Skeletal muscle tissue (tissue), 5 donors: ENCODE measurements at places on chromosomes 7 and 10. TPM values are rescaled to one million over a fixed set of nuclear protein-coding genes. Genes with fewer than 3 reads are reported as not detected.

Gene VIPR2
- 6.3 TPM for total RNA-seq

Gene LRIT1
- not detected for total RNA-seq

Gene AHCYL2
- 12.0 TPM for total RNA-seq

Gene ATXN7L1
- 6.3 TPM for total RNA-seq

Gene ADAM22
- 9.9 TPM for total RNA-seq

Gene RNF32
- total RNA-seq: 0.52 TPM

Gene TMEM140
- total RNA-seq: 1.6 TPM

Gene SFTPA1
- not detected for total RNA-seq

Gene PDZD7
- total RNA-seq: 1.0 TPM

Gene ADIRF
- total RNA-seq: 11.5 TPM

Gene PLAU
- 21.4 TPM for total RNA-seq

Gene PODXL
- 18.8 TPM for total RNA-seq

Gene FOXI2
- not detected for total RNA-seq

Gene NMT2
- total RNA-seq: 14.6 TPM

Gene MSS51
- 22.4 TPM for total RNA-seq

Gene AMZ1
- under 0.01 TPM for total RNA-seq

Gene VENTX
- not detected for total RNA-seq

Gene C10orf71
- 4.7 TPM for total RNA-seq

Gene TMEM184A
- not detected for total RNA-seq

Gene MYH16
- total RNA-seq: not detected

Gene SORBS1
- total RNA-seq: 66.8 TPM

Gene C10orf105
- total RNA-seq: not detected

Gene PVRIG
- not detected for total RNA-seq

Gene HABP2
- total RNA-seq: under 0.01 TPM

Gene TAF3
- 2.1 TPM for total RNA-seq

Gene DPY19L1
- 20.4 TPM for total RNA-seq

Gene PDGFA
- 44.4 TPM for total RNA-seq

Gene PLA2G12B
- not detected for total RNA-seq

Gene SCD
- total RNA-seq: 115 TPM

Gene CTAGE4
- total RNA-seq: not detected

Gene KLHDC10
- 49.1 TPM for total RNA-seq

Gene GRM3
- under 0.01 TPM for total RNA-seq

Gene TEX36
- total RNA-seq: not detected

Gene EGR2
- total RNA-seq: 3.7 TPM

Gene SCIN
- total RNA-seq: 1.0 TPM

Gene GIMAP2
- total RNA-seq: 9.4 TPM

Gene SFMBT2
- total RNA-seq: 12.5 TPM
